ENCODE measurements at places on chromosomes 13 and 19.

DNA sequence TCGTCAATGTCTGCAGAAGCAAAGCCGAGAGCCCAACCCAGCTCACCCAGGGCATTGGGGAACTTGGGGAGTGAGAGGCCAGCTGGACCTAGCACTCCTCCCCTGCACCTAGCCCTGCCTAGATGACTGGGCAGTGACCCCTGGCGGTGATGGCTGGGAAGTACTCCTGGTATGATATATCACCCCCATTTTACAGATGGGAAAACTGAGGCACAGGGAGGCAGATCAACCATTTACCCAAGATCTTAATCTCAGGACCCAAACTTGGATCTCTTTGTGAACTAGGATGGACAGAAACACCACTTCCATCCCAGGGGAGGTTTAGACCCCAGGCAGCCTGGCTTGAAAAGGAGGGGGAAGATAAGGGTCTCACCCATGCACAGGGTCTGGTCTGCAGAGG, 43.5 kb downstream of the CCL25 start:
- no peak for DNase-seq

DNA sequence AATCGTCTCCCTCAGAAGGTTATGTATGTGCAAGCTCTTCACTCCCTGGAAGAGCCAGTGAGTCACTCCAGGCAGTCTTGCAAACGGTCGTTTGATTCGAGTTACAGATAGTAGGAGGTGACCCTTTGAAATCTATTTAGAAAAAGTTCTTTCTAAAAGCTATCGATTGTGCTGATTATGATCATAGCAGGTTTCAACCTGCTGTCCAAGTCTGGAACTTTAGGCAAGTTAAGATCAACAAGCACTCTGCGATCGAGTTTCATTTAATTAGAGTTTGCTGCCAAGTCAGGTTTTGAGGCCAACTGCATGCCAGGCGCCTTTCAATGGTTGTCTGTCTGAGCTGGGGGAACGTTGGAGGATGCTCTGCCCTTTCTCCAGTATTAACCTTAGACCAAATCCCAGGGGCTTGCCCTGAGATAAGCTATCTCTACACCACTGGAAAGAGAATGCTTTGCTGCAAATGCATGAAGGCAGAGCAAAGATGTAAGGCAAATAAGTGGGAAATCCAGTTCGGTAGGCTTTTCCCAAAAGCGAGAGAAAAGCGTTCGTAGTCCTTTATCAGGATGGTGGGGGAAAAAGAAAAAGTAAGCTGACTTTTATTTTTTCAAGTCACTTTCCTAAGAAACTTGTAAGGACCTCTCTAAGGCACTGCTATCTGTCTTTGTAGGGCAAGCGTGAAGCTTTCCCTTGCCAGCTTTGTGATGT, 287.5 kb downstream of the ATP8A2 start:
- DNase-seq = no peak

- DNase-seq = no peak
Measured at GRCh38 chr13:79776531-79777295, 295.8 kb downstream of the NDFIP2 start.

DNA sequence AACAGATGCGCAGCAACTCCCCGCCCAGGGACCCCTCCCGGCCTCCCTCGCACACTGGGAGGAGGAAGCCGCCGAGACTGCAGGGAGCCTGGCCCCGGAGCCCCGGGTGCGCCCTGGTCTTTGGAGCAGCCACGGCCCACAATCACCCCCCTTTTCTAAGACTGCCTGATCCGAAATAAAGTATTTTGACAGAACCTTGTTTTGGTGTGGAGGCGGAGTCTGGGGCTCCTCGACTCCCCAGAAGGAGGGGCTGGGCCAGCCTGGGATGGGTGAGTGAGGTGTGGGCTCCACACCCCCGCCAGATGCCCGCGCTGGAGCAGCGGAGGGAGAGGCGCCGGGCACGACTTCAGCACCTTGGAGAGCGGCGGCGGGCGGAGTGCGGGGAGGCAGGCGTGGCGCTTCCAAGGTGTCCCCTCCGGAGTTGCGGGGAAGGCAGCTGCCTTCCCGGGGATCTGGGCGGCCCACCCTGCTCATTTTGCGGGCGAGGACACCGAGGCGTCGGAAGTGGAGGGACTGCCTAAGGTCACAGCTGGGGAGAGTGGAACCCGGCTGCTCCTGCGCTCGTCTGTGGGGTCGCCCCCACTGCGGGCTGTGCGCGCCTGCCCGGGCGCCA, 9.4 kb downstream of the SIRT6 start:
- peak; percentile 52 for DNase-seq

DNA sequence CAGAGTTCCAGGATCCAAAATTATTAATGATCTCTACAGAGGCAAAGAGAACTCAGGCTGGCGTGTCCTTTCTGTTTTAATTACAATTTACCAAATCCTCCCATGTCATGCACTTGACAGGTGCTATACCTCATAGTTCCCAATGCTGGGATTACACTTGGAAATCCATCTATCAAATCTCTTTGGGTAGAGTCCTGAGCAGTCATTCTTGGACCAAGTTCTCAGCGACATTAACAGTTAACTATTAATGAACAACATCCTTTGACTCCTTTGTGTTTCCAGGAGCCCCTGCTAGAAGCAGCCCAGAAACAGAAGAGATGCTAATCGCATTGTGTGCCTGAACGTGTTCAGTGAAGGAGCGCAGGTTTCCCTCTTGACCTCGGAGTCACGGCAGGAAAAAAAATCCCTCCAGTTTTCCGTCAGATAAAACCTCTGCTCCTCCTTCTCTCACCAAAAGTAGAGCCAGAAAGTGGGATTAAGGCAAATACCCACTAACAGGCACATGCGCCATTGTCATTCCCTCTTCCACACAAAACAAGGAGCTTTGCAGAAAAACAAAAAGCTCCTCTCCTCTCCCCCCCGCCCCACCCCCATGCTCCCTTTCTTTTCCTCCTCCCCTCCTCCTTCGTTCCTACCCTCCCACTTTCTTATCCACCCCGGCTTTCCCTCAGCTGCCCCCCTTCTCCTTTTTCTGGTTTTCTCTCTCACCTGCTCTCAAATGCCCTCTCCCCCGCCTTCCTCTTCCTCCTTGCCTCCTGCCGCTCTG, 224.7 kb downstream of the ZIC5 start:
- DNase-seq = no peak

- peak; percentile 72 for DNase-seq
Measured at GRCh38 chr19:2618611-2619010, 83.9 kb downstream of the GNG7 start.

GRCh38 chr19:8367327-8368001, 3.5 kb downstream of the ANGPTL4 start:
- DNase-seq = no peak

DNA sequence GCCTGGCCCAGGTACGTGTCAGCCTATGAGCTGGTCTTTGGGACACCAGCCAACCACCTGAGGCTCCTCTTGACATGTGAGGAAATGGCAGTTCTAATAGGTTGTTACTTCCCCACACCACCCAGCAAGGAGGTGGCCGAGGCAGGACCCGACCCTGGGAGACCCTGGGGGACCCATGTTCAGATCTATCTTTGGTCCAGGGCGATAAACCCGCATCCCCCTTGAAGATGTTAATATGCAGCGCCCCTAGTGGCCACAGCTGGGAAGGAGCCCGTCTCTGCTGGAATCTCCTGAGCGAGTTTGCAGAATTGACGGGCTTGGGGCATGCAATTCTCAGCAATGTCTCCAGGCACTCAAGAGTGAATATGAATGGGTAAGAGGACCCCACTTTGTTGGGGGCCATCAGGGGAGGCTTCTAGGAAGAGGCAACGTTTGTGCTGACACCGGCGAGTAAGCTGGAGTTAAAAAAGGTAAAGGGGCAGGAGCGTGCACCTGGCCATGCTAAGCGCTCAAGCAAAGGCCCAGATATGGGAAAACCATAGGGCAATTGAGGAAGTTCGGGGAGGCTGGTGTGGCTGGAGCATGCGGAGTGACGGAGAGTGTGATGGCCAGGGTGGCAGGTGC, 1.5 kb upstream of the MYO1F start:
- peak; percentile 66 for DNase-seq

DNA sequence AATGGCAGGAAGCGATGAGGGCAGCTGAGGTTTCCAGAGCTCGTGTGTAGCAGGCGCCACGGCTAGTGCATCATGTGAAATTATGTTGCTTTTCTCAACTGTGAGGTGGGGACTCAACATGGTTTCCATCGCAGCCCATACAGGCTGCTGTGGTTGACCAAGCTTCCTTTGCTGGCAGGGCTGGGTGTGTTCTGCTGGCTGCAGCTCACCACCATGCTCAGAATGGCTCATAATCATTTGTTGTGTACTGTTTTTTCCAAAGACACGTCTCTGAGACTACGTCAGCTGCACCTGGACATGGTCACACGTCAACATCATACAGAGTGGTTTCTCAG, 16.1 kb upstream of the RASA3 start:
- no peak for DNase-seq

- DNase-seq = no peak
Measured at GRCh38 chr13:94646904-94647303, 45.2 kb downstream of the GPR180 start.

- no peak for DNase-seq
Measured at GRCh38 chr19:38734426-38735256, 9.6 kb downstream of the CAPN12 start.

DNA sequence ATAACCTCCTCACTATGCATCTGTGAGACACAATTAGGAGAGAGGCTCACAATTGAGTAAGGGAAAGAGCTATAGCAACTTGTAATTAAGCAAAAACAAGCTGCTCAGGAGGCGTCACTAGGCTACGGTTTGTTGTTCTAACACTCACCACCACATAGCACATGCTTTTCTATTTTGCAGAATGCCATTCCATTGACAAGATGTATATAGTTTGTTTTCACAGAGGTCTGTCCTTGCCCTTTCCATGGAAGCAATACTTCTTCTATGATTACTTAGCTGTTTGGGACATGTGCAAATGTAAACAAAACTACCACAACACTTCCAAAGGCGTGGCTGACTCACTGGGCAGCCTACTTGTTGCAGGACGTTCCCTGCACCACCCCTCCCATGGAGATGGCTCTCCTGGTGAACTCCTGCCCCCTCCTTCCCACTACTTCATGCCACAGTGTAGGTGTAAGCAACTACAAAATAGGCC, 33.9 kb upstream of the FAM216B start:
- DNase-seq = no peak

DNA sequence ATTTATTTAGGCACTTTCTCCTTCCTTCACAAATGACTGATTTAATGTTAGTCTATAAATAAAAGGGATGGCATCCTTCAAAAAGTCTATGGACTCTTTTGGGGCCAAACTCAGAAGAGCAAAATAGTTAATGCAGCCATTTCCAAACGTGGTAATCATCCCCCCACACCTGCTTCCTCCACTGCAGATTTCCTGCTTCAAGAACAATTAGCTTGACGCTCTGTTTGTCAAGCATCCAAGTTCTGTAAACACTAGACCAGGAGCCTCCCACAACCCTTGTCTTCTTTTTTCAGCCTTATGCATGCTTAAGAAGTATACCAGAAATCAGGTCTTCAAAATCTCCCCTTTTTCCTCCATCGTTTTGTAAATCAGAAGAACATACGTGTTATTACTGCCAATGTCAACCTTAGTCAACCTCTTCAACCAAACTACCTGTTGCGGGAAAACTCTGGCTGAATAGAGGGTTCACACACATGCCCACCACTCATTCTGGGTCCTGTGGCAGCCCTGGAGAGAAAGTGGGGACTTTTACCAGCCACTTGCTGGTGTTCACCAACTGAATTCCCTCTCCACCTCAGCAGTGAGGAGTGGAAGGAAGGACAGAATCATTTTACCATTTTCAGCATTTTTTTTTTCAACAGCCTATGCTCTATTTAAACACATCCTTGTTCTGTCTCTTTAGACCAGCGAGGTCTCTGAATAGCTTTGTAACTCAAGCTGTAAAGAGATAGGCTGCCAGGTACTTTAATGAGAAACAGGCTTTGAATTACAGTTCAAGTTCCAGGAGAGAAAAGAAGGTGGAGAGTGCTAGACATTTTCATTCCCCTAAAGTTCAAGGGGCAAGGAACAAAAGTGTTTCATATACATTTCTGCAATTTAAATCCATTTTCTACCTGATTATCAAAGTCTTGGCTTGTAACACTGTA, 39.1 kb downstream of the EFNB2 start:
- DNase-seq = no peak

- DNase-seq = no peak
Measured at GRCh38 chr13:114043421-114044053, 69.7 kb upstream of the C13orf46 start.

GRCh38 chr13:25286308-25286968, 850 bp downstream of the MTMR6 start:
- DNase-seq = no peak

DNA sequence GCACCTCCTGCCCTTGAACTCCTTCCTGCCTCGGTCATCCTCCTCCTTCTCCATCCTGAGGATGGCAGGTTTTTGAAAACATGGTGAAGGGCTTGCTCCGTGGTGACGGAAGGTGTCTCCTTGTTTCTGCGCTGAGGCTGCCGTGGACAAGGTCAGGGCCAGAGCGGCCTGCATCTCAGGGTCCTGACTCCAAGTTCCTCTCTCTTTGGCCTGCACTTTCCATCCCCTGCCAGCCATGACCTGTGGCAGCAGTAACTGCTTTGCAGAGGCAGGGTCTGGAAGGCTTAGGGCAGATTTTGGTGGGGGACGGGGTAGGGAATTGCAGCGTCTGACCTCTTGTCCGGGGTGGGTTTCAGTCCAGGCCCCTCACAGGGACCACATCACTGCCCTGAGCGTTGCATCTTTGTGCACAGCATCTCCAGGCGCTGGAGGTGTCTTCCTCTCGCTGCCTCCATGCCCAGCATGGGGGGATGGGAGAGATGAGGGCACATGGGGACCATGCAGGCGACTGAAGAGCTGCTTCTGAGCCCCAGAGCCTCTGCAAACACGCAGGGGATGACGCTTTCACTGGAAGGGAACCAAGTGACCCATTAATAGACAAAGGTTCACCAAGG, 216.8 kb downstream of the TEX29 start:
- DNase-seq = no peak

GRCh38 chr13:26721251-26722121, 39.1 kb downstream of the GPR12 start:
- DNase-seq = no peak

DNA sequence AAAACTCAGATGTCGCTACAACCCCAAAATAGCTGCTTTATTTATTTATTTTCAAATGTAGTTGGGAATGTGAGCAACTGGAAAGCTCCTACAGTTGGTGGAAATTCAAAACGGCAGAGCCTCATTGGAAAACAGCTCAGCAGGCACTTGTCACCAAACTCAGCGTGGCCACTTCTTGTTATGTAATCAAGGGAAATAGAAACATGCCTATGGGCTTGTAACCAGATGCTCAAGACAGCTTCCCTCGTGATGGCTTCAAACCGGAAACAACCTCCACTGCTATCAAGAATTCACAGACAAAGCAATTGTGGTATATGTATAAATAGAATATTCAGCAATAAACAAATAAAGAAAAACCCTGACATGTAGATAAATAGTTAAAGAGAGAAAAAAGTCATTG, 627.8 kb upstream of the SLC10A2 start:
- no peak for DNase-seq
